ENCODE measurements at places on chromosomes 7 and 10.

DNA sequence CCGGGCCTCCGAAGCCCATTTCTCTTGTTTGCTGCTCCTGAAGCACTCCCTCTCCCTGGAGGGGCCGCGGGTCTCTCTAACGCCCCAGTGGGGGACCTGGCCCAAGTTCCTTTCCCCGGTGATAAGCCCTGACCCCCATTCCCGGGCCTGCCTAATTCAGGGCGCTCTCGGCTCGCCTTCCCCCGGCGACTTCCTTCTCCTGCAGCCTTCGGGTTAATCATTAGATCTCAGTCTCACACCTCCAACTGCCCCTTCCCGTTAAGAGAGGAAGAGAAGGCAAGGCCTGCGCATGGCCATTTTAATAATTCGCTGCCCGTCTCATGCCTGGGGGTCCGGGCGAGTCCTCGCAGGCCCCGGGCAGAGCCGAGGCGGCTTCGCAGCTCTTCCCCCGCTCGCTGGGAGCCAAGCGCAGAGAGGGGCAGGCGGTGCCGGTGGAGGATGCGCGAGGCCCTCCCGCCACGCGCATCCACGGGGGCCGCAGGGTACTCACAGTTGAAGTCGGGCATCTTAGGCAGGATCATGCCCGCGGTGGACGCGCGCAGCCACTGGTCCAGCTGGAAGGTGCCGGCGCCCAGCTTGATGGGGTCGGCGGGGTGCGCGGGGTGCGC lies 1.2 kb downstream of the MNX1 start:
- DNase-seq: peak; percentile 91

- DNase-seq: no peak
Observed at GRCh38 chr7:7274782-7275181, 92.4 kb downstream of the C1GALT1 start.

DNA sequence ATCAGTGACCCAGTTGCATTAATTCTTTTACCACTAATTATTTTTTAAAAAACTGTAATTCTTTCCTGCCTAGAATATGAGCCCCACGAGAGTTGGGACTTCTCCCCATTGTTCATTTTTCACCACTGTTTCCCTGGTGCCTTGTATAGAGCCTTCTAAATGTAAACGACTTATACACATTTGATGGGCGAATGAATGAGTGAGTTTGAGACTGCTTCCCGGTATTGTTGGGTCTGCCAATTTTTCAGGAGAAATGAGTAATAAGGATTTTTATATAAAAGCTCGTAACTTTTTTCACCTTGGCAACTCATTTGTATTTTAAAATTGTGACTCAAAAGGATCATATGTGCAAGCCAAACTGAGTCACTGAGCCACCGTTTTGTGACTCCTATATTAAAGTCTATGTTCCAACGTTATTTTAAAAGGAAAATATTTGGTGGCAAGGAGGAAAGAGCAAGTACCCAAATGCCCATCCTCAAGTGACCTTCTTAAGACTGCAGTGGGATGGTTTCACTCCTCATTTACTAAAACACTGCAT lies 621.3 kb downstream of the KCNMA1 start:
- no peak for DNase-seq

DNA sequence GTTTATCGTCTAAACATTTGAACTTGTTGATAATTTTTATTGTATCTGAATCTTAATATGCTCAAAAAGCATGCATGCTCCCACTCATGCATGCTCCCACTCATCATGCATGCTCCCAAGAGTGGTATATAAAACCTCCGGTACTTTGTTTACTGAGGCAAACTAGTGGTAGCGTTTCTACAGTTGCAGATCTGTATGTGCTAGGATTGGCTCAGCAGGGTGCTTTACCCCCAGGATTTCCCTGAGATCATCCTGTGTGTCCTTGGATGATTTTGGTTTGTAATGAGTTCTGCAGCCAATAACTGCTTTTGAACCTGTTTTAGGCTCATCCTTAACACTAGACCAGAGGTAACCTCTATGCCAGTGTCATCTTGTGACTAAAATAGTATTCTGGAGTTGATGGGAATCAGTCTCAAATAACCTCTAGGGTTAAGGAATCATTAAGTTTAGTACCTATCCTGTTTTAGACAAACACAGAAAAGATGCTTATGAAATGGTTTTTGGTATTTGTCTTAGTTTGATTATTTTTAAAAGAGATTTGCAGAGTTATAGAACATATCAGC lies 40.4 kb downstream of the PHTF2 start:
- no peak for DNase-seq

DNA sequence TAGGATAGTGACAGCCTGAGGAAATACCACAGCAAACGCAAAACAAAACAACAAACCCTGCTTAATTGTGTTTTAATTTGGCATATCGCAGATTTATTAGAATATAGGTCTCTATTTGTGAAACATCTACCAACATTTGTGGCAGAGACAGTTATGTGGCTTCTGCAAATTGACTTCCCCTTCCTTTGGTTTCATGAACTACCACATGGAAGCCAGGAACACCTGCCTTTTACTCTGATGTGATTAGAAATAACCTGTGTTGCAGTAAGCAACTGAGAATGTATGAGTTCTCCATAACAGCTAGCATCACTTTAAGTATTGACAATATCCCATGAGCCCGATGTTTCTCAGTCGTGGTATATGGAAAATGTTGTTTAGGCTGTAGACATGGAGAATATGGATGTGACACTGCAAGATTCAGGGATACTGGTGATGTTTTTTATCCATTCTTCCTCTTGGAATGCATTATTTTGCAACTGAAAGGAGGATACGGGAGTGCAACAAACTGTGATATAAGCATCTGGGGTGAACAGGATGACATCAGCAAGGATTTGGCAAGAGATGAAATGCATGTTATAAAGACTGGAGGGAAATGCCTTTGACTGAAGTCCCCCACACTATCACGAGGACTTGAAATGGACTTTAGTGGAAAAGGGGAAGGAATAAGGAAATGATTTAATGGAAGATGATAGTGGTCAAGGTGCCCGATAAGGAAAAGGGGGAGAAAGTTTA lies 95.9 kb downstream of the CUBN start:
- no peak for DNase-seq

DNA sequence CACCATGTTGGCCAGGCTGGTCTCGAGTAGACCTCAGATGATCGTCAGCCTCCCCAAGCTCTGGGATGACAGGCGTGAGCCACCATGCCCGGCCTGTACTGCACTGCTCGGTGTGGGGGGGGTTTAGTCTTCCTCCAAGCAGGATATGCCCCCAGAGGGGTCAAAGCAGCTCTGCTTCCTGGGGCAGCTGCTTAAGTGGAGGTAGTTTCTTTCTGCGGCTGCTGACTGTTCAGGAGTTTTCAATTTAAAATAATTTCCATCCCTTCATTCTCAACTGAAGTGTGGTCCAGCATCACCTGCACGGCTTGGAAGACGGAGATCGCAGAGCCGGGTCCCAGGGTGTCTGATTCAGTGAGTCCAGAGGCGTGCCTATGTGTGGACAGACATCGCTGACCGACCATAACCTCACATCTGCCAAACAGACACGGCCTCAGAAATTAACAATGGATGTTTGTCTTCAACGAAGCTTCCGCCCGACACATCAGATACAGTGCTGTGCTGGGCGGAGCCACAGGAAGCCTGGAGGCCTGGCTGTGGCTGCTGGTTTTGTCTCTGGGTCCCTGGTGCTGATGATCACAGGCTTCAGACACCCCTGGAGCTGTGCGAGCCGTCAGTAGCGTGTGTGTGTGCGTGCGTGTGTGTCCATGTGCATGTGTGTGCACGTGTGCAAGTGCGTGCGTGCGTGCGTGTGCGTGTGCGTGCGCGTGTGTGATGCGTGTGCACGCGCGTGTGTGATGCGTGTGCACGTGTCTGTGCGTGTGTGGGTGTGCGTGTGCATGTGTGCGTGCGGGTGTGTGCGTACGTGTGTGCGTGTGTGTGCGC lies 226.5 kb upstream of the PITRM1 start:
- DNase-seq: peak; percentile 65

GRCh38 chr7:134605978-134606923 lies 40.4 kb upstream of the BPGM start:
- peak; percentile 21 for DNase-seq

DNA sequence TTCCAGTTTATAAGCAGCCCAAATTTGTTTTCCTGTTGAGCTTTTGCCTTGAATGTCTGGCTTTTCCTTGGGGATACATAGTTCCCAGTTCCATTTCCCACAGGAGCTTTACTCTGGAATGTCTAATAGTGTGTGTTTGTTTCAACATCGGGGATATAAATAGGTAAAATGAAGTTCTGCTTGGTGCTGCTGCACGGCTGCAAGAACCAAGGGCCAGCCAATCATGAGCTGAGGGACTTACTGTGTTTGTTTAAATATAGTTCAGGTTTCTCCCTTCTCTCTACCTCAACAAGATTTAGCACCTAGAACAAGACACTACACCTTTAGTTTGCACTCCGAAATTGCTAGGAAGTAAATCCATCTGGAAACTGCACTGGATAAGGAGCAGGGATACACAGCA lies 43.9 kb downstream of the GRM8 start:
- no peak for DNase-seq

- DNase-seq: no peak
Observed at GRCh38 chr10:77416311-77417135, 221.1 kb downstream of the KCNMA1 start.

Measured in HuH-7.5 (cell line).